Stimulated activated CD4-positive, alpha-beta T cell treated with anti-CD3 and anti-CD28 coated beads, Interleukin-15, amount 100 ng/mL, for 48 hours (primary cell): ENCODE measurements at places on chromosomes 4 and X.

DNA sequence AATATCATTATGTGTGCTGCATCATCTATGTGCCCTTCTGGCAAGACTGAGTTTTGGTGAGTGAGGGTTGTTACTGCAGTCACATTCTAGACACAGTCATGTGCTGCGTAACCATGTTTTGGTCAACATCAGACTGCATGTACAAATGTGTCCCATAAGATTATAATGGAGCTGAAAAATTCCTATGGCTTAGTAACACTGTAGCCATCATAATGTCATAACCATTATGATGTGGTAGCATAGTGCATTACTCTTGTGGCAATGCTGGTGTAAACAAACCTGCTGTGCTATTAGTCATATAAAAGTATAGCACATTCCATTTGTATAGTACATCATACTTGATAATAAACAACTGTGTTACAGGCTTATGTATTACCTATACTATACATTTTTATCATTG, 198.1 kb upstream of the NUDT6 start:
- DNase-seq: no peak

GRCh38 chr4:88730811-88731210, 33.2 kb upstream of the NAP1L5 start:
- DNase-seq: no peak

DNA sequence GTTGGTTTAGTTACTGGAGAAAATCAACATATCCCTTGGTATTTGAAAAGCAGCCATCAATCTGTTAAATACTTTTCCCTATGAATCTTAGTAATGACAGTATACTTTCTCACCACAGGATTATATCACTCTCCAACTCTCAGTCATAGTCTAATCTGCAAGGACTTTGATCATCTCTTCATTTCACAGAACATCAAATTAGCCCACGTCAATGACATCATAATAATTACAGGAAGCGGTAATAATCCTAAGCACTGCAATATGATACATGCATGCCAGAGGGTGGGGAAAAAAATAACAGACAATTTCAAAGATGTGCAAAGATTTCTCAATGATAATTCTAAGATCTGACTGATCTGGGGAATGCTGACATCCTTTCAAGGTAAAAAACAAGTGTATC, 404.1 kb downstream of the GPM6A start:
- DNase-seq: no peak

DNA sequence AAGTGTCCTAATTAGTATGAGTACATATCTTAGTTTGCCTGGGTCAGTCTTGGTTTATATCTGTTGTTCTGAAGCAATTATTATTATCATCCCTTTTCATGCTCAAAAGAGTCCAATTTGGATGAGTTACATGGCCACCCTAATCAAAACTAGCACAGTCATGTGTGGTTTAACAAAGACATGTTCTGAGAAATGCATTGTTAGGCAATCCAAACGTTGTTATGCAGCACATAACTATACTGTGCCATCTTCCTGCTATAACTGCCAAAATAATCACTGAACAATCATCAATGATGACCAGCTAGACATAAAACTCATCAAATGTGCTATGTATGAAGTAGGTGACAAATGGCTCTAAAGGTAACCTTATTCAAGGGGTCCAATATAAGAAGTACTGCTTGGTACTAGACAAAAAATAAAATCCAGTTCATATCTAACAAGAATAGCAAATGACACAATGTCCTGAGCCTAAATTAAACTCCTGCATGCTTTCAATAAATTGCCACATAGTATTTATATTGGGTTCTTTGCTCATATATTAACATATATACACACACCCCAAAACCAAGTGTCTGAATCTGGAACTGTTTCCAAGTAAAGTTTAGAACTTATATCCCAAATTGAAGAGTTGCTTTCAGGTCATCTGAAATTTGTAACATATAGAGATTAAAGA, 41.9 kb downstream of the CNOT6L start:
- DNase-seq: no peak
